ENCODE measurements at places on chromosomes 6 and 20.

- no peak for DNase-seq
Measured at GRCh38 chr6:16418151-16418550, 179.8 kb downstream of the GMPR start.

DNA sequence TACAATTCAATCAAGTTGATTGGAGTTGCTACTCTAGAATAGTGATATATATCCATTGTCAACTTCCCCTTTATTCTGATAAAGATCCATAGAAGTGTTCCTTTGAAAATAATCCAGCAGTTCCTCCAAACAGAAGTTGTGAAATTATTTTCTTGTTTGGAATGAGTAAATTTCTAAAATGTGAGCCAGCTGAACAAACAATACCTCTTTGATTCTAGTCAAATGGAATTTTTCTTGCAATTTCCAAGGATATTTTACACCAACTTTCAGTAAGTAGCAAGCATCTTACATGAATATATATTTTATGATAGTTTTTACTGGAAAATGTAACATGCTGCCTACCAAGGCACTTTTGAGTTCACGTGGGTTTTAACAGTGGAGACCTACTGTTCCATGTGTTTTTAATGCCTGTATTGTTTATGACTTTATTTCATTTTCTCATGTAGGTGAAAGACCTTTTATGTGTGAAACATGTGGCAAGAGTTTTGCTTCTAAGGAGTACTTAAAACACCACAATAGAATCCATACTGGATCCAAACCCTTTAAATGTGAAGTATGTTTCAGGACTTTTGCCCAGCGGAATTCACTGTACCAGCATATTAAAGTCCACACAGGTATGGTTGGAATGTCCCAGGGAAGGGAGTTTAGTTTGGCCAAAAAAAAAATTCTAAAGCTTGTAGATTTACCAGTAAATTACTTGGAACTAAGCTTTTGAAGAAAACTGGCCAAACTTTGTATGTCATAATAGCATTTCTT is 6.5 kb downstream of the GZF1 start:
- no peak for DNase-seq

GRCh38 chr20:43034981-43035724 is 154.6 kb downstream of the PTPRT start:
- DNase-seq: no peak

- no peak for DNase-seq
Measured at GRCh38 chr6:89475634-89476033, 42.7 kb downstream of the ANKRD6 start.

GRCh38 chr20:14882157-14882556 is 544.7 kb upstream of the FLRT3 start:
- no peak for DNase-seq

DNA sequence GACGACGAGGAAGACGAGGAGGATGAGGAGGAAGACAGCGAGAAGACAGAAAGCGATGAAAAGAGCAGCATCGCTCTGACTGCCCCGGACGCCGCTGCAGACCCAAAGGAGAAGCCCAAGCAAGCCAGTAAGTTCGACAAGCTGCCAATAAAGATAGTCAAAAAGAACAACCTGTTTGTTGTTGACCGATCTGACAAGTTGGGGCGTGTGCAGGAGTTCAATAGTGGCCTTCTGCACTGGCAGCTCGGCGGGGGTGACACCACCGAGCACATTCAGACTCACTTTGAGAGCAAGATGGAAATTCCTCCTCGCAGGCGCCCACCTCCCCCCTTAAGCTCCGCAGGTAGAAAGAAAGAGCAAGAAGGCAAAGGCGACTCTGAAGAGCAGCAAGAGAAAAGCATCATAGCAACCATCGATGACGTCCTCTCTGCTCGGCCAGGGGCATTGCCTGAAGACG is 116.9 kb downstream of the TMEM242 start:
- no peak for DNase-seq

- DNase-seq: no peak
Measured at GRCh38 chr6:73108949-73109348, 116.3 kb downstream of the KHDC1L start.

DNA sequence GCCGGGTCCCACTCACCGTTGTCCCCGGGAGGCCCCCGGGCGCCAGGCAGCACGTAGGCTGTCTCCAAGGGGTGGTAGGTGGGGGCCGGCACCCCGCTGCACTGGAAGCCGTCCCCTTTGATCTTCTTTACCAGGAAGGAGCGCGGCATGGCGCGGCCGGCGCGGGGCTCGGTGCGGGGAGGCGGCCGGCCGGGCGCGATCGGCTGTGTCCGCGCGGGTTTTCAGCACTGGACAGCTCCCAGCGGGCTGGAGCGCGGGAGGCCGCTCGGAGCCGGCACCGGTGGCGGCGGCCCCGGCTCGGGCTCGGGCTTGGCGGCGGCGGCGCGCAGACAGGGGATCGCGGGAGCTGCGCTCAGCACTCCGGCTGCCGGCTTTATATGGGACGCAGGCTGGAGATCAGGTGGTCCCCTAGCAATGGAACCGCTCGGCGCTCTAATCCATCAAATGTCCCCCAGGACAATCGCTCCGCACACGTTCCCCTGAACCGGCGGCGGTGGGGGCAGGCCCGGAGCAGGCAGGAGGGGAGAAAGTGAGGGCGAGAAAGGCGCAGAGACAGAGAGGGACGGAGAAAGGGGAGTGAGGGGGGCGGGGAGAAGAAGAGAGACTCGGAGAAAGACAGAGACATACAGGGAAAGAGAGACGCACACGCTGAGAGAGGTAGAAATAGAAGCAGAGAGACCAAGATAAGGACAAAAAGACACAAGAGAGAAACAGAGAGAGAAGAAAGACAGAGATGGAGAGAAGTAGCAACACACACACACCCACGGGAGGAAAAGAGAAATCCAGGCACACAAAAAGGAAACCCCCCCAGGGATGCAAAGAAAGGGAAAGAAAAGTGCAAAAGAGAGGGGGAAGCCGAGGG is at the start of gene SCRT2:
Gene SCRT2 (minus strand): TSS at position 350 of the 862 bp plus-strand sequence. CDS start 201 bp downstream, at position 149.
- peak; percentile 26 for DNase-seq

DNA sequence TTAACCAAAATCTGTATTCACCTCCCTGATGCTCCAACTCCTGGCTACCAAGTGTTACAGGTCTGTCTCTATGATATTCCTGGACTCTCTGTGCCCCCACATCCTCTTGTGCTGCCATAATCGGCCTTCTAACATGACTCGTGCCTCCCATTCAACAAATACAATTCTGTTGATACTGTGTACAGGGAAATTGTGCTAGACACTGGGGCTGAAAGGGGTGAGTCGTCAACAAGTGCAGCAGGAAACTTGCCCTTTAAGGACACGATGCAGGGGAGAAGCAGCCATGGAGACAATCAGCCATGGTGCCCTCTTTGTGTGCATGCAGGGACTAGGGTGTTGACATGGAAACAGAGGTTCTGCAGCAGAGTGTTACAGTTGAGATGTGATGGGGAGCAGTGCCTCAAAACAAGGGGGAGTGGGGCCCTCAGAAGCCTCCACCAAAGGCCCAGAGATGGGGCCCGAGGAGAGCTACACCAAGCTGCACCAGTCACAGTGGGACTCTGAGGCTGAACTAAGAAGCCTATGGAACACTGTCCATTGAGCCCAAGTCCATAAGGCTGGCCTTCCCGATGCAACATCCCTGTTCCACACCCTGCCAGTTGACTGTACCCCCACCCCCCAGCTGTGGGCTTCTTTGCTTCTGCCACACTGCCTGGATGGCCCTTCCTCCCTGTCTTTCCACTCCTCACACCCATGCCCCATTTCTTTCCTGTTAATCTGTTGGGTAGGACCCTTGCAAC is 3.1 kb downstream of the PCED1A start:
- DNase-seq: no peak

DNA sequence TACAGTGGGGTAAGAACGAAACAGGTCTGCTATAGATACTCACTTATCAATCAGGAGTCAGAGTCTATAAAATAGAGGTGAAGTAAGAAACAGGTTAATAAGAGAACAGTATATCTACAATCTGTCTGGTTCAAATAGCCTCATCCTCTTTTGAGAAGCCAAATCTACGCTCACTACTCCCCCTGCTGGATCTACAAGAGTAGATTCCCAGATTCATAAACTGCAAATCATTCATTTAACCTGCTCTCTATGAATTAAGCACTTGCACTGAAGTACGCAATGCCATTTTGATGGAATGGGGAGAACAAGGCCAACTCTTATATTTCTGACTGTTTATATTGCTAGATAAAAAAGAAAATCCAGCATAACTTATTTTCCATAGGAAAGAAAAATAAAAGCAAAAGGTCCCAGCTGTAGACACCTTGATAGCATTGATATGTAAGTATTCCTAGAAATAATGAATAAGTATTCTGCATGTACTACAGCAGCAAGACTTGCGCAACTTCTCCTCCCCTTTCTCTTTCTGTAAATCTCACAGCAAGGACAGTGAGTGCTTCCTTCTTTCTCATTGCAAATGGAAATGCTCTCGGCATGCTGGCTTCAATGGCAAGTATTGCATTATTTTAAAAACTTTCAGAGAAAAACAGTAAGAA is 92.3 kb downstream of the RFX6 start:
- no peak for DNase-seq

DNA sequence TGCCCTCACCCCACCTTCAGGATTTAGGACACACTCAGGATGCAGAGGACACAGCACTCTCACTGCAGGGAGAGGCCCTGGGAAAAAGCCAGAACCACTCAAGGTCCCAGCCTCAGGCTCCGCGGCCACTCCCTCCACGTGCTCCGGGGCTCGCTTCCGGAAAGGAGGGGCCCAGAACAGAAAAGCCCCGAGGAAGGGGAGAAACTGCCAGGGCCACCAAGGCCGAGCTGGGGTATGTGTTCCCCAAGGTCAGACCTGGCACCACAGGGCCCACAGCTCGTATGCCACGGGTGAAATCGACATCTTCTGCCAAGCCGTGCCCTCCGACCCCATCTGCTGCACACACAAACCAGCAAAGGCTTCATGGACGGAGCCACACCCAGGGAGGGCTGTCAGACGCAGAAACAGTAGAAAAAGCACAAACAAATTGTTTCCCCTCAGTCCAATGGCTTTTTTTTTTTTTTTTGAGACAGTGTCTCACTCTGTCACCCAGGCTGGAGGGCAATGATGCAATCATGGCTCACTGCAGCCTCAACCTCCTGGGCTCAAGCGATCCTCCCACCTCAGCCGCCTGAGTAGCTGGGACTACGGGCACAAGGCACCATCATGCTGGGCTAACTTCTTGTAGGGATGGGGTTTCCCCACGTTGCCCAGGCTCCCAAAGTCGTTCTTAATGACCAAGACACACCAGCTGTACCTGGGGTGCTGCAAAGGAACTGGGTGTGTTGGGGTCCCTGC is 33.4 kb downstream of the SLC2A4RG start:
- DNase-seq: no peak

- no peak for DNase-seq
Measured at GRCh38 chr6:150491811-150492172, 107.9 kb upstream of the PLEKHG1 start.

GRCh38 chr20:34713194-34713943 is 9.2 kb downstream of the TP53INP2 start:
- no peak for DNase-seq

GRCh38 chr6:100182313-100182712 is 188.3 kb upstream of the MCHR2 start:
- no peak for DNase-seq

GRCh38 chr6:21202521-21202920 is 391.0 kb upstream of the SOX4 start:
- DNase-seq: no peak

Measured in NCI-H2227 treated with DMSO at 0.1 percent for 48 hours (cell line).